Activated CD4-positive, alpha-beta T cell treated with anti-CD3 and anti-CD28 coated beads, Interleukin-2, Interleukin-4, amounts not matched to agents 100 ng/mL and 50 ng/mL, durations not matched to agents 16 hours and 8 hours (primary cell): ENCODE measurements at places on chromosomes 4 and X.
A peak's percentile ranks its signal among the peaks of the same experiment; 100 is the strongest.

DNA sequence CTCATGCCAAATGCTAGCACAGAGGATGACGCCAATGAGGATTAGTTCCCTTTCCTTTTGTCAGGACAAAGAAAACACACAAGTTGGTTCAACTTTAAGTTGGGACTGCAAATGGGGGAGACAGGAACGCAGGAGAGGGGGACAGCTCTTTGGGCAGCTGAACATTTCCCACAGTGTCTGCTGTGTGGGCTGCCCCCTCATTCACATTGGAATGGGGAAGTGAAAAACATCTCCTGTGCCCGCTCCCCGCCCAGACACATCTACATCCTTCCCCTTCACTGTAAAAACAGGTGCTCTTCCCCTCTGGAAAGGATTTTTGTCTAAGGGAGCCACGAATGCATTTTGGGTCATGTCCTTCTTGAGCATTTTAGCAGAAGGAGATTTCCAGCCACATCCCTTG, 44.5 kb upstream of the TBC1D9 start:
- DNase-seq, result no peak

- DNase-seq, result peak; percentile 17
These were observed 43.1 kb upstream of the GPR78 start for GRCh38 chr4:8537041-8537461.

DNA sequence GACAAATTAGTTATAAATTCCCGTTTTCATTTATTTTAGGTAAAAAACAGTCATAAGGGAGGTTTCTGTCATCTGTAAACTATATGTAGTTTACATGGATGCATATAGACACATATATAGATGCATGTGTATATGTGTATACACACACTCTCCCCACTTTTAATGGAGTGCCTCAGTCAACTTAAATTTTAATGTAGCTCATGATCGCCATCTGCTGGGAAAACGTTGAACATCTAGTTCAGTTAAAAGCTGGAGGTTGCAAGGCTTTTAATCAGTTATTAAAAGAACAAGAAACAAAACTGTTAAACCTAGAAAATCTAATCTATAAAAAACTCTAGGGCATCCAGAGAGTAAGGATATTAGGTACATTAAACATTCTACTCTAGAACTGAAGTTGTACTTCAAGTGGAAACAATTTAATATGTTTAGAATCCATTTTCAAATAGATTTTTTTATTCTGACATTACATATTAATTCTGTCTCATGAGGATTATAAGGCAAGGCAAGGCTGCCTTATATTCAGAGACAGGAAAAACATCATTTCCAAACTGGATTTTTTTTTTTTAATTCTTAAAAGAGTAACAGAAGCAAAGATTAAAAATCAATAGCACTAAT, 122.6 kb downstream of the SHISA3 start:
- peak; percentile 61 for DNase-seq

GRCh38 chr4:101972791-101973190, 182.3 kb downstream of the BANK1 start:
- no peak for DNase-seq

DNA sequence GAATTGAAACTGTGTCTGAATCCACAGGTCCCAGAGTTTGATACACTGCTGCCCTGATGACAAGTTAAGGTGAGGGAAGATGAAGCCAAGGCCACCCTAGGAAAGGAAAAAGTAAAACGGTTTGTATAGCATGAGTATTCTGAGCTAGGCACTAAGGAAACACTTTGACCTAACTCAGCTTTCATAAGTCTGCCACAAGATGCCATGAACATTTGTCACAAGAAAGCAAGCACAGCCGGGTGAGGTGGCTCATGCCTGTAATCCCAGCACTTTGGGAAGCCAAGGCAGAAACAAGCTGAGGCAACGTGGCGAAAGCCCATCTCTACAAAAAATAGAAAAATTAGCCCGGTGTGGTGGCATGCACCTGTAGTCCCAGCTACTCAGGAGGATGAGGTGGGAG, 34.2 kb downstream of the ELOVL6 start:
- no peak for DNase-seq

GRCh38 chr4:212438-213188, 88.3 kb downstream of the ZNF718 start:
- no peak for DNase-seq

- no peak for DNase-seq
These were observed 187.7 kb downstream of the UNC5C start for GRCh38 chr4:95360906-95361695.

DNA sequence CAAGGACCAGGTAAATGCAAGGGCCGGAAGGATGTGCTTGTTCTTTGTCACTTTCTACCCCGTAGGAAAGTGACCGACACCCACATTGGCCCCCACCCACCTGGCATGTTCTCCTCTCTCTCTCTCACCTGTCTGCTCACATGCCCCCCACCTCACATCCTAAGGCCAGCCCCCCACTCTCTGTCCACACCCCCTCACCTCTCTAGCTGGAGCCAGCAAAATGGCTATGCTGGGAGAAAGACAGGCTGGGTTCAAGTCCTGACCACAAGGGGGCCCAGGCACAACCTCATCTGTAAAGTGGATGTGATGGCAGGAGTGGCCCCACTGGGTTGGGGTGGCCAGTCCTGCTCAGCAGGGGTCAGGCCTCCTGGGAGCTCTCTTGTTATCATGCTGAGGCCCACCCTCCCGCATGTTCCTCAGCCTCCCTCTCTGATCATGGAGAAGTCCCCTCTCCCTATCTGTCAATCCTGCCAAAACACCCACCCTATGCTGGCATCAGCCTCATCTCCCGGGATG, 1.7 kb upstream of the PPP2R2C start:
- DNase-seq, result no peak

- DNase-seq, result no peak
These were observed 14.7 kb downstream of the C4orf54 start for GRCh38 chr4:99642725-99643489.

- no peak for DNase-seq
These were observed 250.0 kb downstream of the CFAP299 start for GRCh38 chr4:80585542-80585941.

DNA sequence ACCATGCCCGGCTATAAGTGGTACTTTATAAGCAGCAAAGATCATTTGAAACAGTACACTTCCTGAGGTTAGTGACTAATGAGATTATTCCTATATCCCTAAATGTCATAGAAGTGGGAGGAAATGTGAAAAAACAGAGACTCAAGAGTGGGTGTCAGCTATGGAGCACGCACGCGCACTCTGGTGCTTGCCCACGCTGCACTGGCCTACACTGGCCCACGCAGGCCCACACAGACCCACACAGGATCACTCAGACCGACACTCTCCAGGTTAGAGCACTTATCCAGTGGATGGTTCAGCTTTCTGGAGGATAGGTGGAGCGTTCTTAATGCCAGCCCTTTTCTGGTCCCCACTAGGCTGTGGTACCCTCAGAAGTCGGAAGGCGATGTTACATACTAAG, 78.5 kb downstream of the IL1RAPL1 start:
- no peak for DNase-seq

DNA sequence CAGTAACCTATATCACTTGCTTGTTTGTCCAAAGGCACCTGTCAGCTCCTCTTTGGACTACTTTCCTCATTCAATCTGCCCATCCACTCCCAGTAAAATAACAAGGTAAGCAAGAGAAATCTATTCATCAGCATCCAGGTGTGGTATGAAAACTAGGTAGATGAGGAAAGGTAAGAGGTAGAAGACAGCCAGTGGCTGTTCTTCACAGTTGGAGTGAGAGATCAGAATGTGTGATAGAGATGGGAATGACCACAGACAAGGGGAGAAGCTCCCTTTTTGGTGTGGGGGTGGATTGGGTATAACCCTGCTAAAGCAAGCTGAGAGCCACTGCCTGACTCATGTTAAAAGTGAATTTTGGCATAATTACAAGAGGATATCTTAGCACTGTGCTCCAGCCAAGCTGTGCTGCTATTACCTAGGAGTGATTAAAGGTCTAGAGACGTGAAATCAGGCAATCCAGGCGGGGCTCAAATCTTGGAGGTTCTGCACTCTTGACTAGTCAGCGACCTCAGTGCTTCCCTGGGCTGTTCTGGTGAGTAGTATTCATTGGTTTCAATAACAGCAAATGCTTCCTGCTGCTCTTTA, 28.1 kb upstream of the RASL11B start:
- DNase-seq, result no peak

DNA sequence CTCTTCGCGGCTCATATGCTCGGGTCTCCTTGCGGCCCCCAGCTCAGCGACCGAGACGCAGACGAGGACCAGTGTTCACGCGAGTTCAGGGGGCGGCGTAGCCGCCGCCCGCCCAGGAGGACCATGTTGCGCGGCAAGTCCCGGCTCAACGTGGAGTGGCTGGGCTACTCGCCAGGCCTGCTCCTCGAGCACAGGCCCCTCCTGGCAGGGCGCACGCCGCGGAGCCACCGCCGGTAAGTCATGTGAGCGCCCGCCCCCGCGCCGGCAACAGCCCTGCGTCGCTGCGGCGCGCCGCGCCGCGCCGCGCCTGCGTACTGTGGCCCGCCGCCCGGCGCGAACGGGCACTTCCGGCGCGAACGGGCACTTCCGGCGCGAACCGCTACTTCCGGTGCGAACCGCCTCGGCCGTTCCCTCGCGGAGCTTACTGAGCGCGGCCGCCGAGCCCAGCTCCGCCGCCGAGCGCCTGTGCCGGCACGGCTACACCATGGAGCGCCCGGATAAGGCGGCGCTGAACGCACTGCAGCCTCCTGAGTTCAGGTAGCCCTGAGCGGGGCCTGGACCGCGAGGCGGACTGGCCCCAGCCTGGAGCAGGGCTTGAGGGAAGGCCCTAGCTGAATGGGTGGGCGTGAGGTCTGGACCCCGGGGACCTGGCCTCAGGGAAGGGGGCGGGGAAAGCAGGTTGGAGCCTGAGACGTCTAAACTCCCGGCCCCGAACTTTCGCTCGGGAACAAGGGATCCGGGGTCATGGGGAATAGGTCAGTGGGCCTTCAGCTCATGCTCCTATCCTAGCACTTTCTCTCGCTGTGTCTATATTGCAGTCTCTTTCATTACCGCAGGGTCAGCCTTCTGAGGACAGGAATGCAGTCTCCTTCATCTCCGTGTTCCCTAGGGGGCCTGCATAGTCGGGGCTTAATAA, at the start of gene VMA21:
Gene VMA21, plus strand, starts transcription at position 382 of the 916 bp plus-strand sequence. Its CDS starts 103 bp downstream, at position 485.
- DNase-seq, result peak; percentile 77

- no peak for DNase-seq
These were observed 163.9 kb upstream of the NOCT start for GRCh38 chr4:138851391-138852335.

DNA sequence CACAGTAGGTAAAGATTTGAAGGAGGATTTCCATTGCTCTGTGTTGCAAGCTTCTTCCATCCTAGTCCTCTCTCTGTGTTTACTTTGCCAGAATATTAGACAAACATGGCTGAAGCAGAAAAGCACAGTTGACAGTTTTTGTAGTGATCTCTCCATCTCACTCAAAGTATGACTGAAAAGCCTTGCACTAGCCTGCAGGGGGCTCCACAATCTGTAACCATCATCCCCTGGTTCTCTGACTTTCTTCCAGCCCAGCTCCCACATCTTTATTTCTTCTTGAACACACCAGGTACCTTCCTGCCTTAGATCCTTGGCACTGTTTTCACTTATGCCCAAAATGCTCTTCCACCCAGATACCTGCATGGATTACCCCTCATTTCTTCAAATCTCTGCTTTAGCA, 34.1 kb upstream of the HHIP start:
- DNase-seq, result no peak

- peak; percentile 53 for DNase-seq
These were observed 123.3 kb downstream of the KDM6A start for GRCh38 chrX:44996277-44996676.

DNA sequence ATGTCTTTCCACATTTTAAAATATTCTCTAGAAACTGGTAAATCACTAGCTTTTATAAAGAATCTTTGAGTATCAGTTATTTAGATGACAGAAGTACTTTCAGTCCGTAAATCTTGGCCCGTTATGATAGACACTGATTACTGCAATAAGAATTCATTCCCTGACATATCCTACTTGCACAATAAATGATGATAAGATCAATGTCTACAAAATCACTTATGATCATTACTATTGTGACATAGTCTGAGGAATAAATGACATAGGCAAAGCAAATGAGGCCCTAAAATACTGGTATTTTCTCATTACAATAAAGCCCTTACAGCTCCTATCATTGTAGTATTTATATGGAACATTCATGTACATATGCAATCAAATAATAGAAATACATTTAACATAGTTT, 6.6 kb upstream of the PDCL2 start:
- DNase-seq, result no peak

DNA sequence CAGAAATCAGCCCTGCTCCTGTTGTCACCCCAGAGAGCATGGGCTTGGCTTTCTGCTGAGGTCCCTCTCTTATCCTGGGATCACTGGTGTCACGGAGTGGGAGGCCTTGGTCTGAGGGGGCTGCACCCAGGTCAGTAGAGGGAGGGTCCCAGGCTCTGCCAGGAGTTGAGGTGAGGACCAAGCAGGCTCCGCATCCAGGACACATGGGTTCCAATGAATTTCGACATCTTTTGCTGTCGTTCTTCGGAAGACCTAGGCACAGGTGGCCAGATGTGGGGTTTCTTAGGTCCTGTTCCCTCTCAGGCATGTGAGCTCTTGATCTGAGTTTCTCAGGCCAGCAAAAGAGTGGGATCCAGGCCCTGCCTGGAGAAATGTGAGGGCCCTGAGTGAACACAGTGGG, 10.0 kb downstream of the MAGEA4 start:
- DNase-seq, result no peak

DNA sequence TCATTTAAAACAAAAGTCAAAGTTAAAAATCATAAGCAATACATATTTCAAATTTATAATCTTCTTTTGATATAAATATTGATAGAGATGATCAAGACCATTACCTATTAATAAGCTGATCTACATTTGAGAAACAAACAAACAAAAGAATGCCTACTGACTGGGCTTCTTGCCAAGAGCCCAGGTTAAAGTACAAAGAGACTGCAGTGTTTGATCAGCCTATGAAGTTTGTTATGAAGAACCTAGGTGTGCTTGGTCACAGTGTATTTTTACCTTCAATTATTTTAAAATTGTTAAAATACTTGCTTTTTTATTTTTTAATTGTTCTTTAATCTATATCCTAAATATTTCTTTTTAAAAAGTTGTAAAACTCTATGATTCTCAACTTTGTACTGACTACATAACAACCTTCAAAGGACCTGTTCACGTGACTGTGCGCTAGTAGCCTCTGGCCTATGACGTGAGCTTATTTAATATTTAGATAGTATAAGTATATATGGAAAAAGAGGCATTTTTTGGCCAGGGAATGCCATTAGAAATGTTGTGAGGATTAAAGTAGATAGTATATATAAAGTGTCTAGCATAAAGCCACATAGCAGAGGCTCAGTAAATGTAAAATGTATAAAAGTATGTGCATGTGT, 11.4 kb upstream of the SLC39A8 start:
- DNase-seq, result no peak

DNA sequence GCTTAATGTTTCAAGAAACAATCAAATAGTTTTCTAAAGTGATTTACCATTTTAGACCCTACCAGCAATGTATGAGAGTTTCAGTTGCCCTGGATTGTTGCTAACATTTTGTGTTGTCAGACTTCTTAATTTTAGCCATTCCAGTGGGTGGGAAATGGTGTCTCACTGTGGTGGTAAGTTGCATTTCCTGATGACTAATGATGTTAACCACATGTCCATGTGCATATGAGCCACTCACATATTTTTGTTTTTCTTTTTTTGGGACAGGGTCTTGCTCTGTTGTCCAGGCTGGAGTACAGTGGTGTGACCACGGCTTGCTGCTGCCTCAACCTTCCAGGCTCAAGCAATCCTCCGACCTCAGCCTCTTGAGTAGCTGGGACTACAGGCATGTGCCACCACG, 48.3 kb downstream of the MED28 start:
- DNase-seq, result no peak
